ENCODE measurements at places on chromosomes 3 and 15.

GRCh38 chr15:71437919-71438318, 322.6 kb downstream of the THSD4 start:
- DNase-seq: no peak

GRCh38 chr15:89490081-89490813, 6.1 kb downstream of the RHCG start:
- DNase-seq: no peak

DNA sequence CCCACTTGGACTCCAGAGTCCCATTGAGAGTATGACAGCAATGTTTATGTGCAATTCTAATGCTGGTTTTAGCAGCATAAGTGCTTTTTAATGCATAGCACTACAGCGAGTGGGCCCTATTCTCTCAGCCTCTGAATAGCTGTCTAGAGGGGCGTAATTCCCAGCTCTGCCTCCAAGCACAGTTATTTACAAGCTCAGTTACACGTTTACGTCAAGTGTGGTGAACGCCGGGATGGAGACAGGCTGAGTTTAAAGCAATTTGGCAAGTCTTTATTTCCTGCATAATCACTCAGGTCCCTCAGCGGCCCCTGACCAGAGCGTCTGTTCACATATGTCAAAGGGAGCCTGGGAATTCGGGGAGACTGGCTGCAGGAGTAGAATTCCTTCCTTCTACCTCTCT, 43.9 kb downstream of the SOX14 start:
- DNase-seq: no peak

- DNase-seq: no peak
These were observed 123.9 kb downstream of the OXNAD1 start for GRCh38 chr3:16388850-16389441.

DNA sequence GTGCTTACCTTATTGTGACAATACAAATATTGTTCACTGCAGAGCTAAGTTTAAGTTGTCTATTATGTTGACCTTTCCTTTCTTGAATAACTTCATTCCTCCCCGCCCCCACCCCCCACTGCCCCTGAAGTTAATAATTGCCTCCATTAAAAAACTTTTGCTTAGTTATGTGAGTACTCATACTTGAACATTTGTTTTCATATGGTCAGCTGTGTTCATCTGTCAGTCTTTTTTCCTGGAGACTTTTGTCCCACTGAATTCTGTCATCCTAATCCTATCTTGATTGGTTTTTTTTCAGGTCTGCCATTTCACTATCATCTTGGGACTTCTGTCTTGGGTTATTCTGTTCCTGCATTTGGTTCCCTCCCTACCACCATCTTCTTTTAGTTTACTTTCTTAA, 8.5 kb downstream of the SLC25A36 start:
- DNase-seq: no peak

GRCh38 chr15:95883064-95883463, 447.4 kb upstream of the NR2F2 start:
- DNase-seq: no peak

GRCh38 chr15:31402003-31402402, 75.4 kb downstream of the KLF13 start:
- DNase-seq: no peak

GRCh38 chr3:141089339-141090152, 38.4 kb downstream of the SPSB4 start:
- no peak for DNase-seq

DNA sequence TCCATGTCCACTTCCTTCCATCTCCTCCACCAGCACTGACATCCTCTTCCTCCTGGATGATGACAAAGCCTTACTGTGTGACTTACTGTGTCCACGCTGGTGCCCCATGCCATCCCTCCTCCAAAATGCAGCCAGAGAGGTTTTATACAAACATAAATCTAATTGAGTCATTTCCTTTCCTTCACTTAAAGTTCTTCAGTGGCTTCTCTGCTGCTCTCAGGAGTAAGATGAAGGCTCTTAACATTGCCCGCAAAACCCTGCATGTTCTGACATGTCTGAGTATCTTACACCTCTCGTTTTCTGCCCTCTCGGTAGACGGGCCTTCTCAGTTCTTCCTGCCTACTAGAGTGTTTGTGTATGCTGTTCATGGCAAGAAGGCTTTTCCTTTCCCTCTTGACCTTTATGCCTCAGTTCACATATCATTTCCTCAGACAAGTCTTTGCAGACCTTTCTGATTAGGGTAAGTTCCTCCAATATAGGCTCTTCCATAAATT, 175.5 kb downstream of the CFAP20DC start:
- DNase-seq: no peak

DNA sequence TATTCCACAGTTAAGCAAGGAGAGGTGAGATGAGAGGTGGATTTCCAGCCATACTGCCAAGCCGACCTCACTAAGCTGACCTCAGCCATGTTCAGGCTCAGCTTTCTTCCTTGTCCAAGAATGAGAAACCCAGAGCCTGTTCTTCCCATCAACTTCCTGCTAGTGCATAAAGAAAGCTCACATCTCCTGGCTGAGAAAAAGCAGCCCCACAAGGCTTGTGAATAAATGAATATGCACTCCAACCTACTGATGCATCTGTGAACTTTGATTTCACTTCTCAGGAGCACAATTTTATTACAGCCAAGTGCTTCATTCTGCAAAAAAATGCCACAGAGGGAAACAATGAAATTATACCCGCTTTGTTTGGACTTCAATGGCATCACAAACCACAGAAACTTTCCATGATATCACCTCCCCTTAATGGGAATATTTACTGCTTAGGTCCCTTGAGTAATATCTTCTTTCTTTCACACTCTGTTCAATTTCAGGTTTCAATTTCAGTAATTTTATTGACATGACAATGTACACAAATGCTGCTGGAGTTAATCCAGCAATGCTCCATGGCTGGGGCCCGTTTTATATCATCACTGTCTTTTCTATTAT, 437.0 kb upstream of the PPP2R3A start:
- DNase-seq: no peak

GRCh38 chr15:63322541-63322940, 45.1 kb downstream of the APH1B start:
- DNase-seq: no peak

- no peak for DNase-seq
These were observed 21.5 kb downstream of the CYFIP1 start for GRCh38 chr15:22958487-22959280.

GRCh38 chr15:32908872-32909271, 191.1 kb downstream of the GREM1 start:
- DNase-seq: no peak

GRCh38 chr15:76967067-76967466, 27.9 kb upstream of the PSTPIP1 start:
- DNase-seq: no peak

GRCh38 chr3:35849963-35850362, 210.6 kb downstream of the ARPP21 start:
- no peak for DNase-seq

DNA sequence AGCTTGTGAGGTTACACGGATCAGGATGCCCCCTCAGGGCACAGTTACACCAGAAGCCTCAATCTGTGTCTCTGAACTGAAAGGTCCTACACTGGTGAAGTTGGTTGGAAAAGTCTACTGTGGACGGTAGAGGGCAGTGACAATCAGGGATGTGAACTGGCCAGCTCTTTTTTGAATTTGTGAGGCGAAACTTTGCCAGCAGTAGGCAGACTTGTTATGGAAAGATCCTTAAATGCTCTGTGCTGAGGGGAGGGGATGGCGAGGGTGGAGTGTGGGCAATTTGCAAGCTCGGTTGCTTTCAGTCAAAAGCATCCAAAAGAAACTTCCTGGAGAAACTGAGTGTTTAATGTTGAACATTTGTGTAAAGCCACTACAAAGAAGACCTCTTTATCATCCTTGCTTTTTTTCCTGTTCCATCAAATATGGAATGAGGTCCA, 127.4 kb upstream of the ABHD17C start:
- no peak for DNase-seq

- no peak for DNase-seq
These were observed 692 bp upstream of the C15orf39 start for GRCh38 chr15:75200765-75201615.

Measured in skeletal muscle cell (primary cell).